Activated B cell treated with CpG ODN at 0.5 μM for 24 hours (primary cell): ENCODE measurements at places on chromosomes 6 and 20.

GRCh38 chr6:130105996-130106704, 87.8 kb downstream of the L3MBTL3 start:
- DNase-seq, result no peak

- DNase-seq, result no peak
Observed at GRCh38 chr6:137216106-137216505, 3.1 kb downstream of the IFNGR1 start.

DNA sequence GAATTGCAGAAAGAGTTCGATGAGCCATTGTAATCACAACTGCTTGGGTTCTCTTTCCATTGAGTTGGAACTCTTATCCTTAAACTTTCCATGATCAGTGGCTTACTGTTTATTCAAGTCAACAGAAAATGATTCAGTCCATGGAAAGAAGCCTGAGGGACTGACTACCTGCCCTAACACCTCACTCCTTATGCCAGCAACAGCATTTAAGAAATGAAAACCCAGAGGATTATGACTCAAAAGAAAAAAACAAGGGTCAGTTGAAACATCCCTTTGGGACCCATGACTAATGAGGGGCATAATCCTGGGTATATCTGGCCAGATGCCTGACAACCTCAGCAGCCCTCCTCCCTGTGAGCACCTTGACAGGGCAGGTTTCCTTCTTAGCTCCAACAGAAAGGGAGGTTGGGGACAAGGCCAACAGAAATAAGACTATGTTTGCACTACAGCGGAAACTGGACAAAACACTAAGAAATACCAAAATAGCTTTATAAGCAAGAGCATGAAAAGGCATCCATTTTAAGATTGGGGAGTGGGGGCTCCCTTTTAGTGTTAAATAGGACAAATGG, 106.7 kb downstream of the MAP3K5 start:
- no peak for DNase-seq

DNA sequence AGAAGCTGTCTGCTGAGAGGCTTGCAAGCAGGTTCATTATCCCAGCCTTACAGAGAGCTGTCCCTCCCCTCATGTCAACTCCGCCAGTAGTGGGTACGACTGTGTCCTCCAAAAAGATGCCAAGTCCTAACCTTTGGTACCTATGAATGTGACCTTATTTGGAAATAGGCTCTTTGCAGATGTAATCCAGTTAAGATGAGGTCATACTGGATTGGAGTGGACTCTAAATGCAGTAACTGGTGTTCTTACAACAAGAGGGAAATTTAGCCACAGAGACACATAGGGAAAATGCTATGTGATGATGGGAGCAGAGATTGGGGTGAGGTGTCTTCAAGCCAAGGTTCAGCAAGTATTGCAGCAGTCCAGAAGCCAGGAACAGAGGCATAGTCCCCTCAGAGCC, 90.8 kb upstream of the FOXP4 start:
- no peak for DNase-seq

DNA sequence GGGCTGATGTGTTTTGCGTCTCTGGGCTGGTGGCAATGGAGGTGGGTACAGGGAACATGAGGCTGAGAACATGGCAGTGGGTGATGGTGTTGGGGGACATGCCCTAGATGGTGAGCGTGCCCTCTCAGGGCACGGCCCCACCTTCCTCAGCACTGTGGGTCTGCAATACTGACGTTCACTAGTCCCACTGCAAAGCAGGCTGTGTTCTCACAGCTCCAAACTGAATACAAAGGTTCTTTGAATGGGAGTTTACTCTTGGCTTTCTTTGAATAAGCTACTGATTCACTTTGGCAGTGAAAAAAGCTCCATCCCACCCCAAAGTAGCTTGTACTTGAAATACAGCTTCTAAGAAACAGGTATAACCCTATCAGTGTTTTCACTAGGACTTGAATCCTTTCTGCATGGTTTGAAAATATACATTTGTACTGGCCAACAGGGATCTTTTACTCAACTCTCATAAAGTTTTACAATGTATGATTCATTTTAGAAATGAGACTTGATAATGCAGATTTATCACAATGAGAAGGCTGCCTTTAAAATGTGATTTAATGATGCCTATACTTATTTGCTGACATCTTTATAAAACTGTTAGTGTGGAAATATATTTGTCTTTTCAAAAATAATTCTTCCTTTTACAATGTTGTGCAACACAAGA, 400.7 kb downstream of the ZFAND3 start:
- no peak for DNase-seq
